ENCODE measurements at places on chromosomes 3 and 15.
A peak's percentile ranks its signal among the peaks of the same experiment; 100 is the strongest.

- DNase-seq = no peak
Observed at GRCh38 chr3:105353485-105354161, 13.1 kb upstream of the ALCAM start.

DNA sequence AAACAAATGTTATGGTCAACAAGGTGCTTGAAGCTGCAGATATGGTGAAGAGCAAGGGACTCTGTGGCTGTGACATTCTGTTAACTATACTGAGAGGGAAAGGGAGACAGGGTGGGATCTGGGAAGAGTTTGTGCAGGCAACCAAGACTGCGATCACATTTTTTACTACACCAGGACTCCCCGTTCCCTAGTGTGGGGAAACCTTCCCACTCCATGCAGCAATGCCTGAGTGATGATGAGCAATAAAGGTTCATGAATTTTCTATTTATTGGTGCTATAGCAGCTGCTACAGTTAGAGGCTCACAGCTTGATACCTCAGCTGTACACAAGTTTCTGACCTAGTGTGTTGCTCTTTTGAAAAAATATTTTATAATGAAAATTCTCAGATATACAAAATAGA is 160.9 kb upstream of the SGO1 start:
- no peak for DNase-seq

DNA sequence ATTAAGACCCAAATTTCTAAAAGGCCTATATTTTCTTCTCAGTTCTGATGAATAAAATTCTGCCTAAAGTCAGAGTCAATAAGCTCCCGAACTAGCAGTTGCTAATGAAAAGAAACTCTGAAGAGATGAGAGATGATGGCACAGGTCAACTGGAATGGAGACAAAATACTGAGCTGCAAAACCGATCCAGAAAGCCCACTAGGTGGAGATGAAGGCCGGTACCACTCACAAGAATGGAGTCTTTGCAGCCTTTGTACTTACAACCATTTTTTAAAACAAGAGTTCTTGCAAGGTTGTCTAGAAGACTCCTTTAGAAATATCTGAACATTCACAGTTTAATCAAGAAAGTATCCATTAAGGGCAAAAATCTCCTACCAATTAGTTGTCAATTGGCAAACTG is 119.9 kb upstream of the TJP1 start:
- DNase-seq = no peak

DNA sequence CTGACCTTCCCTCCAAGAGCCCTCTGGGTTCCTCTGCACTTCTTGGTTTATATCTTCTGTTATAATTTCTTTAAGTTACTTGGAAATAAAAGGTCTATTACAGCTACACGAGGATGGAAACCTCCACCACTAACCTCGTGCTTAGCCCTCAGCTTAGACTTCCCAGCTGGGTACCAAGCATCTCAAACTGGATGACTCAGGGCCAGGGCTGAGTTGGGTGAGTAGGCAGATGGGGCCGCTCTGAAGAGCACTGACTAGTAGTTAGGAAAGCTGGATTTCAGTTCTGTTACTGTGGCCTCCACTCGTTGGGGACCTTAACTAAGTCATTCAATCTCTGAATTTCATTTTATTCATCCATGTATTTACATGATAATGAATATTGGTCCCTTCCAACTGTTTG is 1036.6 kb downstream of the IGSF11 start:
- no peak for DNase-seq

GRCh38 chr15:78301828-78302227 is 2.4 kb upstream of the SKIC8 start:
- no peak for DNase-seq

DNA sequence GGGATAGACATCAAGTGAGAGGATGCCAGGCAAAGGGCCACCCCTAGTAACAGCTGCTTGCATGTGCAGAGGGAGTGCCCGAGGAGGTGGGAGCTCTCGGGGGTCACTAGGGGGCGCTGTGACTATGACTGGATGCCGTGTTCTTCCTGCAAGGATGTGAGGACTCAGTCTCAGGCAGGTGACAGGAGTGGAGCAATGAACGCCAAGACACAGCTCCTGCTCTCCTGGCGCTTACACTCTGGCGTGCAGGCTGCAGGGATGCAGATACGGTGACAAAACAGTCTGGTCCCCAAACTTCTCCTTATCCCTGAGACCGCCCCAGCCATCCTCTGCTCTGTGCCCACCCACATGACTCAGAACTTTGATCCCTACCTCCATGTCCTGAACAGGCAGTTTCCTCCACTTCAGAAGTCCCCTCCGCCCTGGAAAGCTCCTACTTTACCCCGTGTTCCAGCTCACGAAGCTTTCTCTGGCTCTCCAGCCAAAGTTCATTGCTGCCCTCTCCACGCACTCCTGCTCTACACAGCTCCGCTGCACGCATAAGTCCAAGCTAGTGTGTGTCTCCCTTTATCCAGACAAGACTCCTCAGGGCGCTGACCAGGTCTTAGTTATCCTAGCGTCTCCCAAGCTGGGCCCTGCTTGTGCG is 14.7 kb downstream of the RHOV start:
- DNase-seq = peak; percentile 89

DNA sequence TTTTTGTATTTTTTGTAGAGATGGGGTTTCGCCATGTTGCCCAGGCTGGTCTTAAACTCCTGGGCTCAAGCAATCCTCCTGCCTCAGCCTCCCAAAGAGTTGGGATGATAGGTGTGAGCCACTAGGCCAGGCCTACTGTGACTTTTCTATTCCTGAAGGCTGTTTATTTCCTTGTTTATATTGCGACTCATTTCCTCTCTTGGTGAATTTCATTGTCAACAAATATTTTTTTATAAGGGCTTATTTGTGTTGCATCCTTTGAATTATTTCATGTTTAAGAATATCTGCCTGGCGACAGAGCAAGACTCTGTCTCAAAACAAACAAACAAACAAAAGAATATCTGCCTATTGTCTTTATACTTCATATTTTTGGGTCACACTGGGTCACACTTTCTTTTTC is 29.4 kb upstream of the MCCC1 start:
- no peak for DNase-seq

DNA sequence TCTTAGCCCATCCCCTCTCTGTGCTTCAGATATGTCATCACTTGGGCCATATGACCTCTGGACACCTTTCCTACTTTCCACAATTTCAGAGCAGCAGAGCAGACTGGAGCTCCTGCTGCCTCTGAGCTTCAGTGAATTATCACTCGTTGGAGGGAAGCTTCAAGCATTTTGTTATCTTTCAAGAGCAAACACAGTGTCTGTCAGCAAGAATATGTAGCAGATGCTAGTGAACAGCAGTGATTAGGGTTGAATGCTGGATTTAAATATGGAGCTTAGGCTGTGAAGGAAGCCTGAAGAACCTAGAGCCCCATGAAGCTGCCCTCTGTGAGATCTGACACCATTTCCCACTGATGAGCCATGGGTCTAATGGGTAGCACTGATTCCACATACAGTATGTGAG is 115.4 kb downstream of the UBE3A start:
- no peak for DNase-seq

DNA sequence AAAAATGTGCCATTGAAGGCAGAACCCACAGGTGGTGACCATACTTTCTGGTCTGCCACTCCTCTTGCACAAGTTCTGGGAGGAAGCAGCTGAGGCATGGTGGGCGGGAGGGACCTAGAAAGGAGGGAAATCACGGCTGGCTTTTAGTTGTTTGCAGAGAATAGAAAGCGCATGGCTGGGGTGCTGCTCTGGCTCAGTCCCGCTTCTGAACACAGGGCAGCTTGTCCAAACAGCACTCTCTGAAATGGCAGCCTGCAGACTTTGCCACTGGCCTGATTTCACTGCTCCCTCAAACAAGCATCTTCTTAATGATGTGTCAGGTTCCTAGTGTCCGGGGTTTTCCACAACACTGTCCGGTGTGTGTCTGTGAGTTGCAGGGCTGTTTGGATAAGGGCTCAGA is 76.7 kb downstream of the AAGAB start:
- no peak for DNase-seq

- no peak for DNase-seq
Observed at GRCh38 chr3:154766765-154767503, 313.2 kb upstream of the MME start.

GRCh38 chr15:52184721-52185120 is 6.5 kb downstream of the GNB5 start:
- no peak for DNase-seq

- no peak for DNase-seq
Observed at GRCh38 chr15:35595656-35596055, 49.7 kb upstream of the DPH6 start.

GRCh38 chr3:113304856-113305540 is 93.6 kb downstream of the BOC start:
- DNase-seq = no peak

DNA sequence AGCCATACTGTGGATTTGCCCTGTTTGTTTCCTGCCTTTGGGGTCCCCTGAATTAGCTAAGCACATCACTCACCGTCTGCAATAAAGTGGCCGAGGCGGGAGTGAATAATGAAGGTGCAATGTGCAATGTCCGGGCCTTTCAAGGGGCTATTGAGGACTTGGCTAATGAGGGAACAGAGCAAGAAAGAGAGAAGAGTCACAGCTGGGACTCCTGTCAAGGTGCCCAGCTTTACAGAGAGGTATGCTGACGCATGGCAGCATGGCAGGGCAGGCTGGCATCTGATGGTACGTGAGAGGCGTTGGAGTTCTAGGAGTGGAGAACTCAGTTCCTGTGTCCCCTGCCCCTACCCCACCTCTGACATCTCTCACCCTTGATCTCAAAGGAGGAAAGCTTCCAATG is 13.8 kb upstream of the ATP2B2 start:
- DNase-seq = no peak

GRCh38 chr3:14214764-14215163 is 36.1 kb downstream of the LSM3 start:
- DNase-seq = no peak

- DNase-seq = no peak
Observed at GRCh38 chr15:51346136-51346535, 4.7 kb downstream of the GLDN start.

GRCh38 chr3:171801738-171802589 is 8.3 kb downstream of the PLD1 start:
- DNase-seq = no peak

GRCh38 chr3:63135367-63135766 is 142.7 kb upstream of the SYNPR start:
- DNase-seq = no peak

- DNase-seq = no peak
Observed at GRCh38 chr3:20141851-20142250, 44.2 kb downstream of the SGO1 start.

DNA sequence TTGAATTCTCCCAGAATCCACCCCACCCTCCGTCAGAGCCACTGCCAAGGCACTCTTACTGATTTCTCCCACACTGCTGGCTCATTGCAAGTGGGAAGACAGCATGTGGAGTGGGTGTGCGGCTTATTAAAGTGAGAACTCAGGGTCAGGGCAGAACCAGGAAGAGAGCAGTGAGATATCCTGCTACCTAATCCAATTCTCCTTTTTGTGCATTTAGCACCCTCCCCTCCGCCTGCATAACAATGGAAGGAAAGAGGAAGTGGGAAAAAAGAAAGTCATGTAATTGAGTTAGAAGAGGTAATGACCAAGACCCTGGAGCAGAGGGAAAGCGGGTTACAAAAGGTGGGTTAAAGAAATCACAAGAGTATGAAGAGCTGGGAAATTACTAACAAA is 27.8 kb upstream of the PIK3CB start:
- no peak for DNase-seq

- DNase-seq = no peak
Observed at GRCh38 chr3:25294169-25294805, 133.8 kb upstream of the RARB start.

DNA sequence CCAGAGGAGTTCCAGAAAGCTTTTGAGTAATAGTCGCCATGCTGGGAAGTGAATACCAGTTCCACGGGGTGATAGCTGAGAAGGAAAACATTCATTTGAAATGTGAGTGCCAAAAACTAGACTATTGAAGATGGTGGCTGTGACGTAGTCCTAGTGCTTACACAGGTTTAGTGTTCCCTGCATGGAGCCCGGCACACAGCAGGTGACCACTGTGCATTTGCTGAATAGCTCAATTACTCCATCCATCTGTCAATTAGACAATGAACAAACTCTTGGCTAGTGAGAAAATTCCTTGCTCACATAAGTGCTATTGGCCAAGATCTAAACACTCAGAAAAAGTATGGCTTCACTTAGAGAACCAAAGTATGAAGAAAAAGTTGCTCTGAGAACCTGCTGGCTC is 448.1 kb upstream of the WNT5A start:
- DNase-seq = no peak

DNA sequence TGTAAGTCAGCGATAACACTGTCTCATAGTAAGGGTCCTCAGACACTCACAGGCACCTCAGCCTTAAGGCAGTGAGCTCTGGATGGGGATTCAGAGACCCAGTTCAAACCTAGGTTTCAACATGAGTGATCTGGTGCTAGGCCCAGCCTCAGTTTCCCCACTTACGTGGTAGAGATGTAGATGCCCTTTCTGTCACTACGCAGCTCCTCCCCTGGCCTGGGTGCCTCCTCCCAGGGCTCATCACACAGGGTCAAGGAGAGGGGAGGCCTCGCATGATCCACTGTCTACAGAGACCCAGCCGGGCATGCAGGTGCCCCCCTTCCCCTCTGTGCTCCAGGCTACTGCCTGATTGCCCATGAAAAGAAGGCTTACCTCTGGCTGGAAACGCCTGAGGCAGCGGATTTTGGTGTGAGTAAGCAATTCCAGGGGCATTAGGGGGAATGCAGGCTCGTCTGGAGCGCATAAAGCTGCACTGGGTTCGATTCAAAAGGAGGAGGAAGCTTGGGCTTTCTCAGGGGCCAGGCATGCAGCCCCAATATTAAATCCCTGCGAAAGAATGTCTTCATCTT is 69.8 kb upstream of the ANKRD34C start:
- DNase-seq = no peak

DNA sequence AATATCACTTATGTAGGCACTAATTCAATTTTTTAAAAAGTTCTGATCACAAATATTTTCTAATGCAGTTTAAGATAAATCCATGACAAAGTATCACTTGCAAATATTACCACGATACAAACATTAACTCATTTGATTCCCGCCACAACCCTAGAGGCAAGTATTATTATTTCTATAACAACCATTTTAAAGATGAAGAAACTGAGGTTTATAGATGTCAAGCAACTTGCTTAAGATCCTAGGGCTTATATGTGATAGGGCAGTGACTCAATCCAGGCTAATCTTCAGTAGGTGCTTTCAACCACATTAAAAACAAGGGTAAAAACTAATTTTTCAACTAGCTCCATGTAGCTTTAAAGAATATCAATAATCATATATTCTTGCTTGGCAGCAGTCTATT is 1.7 kb downstream of the DYNC1LI1 start:
- no peak for DNase-seq

DNA sequence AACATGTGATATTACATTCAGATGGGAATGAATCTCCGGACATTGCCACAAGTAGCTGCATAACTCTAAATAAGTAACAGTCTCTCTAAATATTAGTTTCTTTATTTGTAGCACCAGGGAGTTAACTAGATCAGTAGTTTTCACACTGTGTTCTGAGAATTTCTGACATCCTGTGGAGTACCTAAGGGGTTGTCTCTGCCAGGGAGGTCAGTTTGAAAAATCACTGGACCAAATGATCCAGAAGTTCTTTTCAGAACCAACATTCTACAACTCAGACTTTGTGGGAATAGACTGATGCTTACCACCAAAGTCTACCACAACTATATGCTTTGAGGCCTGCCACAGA is 9.0 kb upstream of the ILDR1 start:
- DNase-seq = no peak

- DNase-seq = no peak
Observed at GRCh38 chr3:101892648-101893047, 43.3 kb downstream of the NFKBIZ start.

- DNase-seq = no peak
Observed at GRCh38 chr3:141439589-141439988, 47.2 kb upstream of the RASA2 start.

GRCh38 chr15:73387507-73388255 is 18.9 kb upstream of the HCN4 start:
- DNase-seq = no peak
